ENCODE measurements at places on chromosomes 3 and 15.

GRCh38 chr15:76197703-76198455 is 113.4 kb downstream of the ETFA start:
- DNase-seq: no peak

GRCh38 chr3:149197669-149198068 is 24.0 kb downstream of the CP start:
- no peak for DNase-seq

- DNase-seq: no peak
These were observed 224.7 kb upstream of the SATB1 start for GRCh38 chr3:18649666-18650363.

DNA sequence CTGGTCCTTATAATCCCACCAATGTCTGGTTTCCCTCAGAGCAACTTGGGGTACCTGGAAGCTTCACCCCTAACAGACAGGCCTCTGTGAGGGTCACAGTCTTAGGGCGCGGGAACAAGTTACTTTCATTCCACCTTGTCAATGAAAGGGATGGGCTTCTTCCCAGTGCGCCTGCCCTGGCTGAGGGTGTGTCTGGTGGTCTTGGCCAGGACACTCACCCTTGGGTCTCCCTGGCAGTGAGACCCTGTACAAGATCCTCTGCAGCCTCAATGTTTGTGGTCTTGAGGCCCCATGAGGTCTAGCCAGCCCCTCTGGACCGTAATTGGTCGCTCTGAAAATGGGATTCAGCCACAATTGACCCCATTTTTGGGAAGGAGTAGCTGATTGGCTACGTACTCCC is 40.2 kb downstream of the SMAD6 start:
- no peak for DNase-seq

- DNase-seq: no peak
These were observed 39.5 kb downstream of the SRPRB start for GRCh38 chr3:133845127-133845526.

GRCh38 chr3:120471643-120472042 is 20.9 kb upstream of the FSTL1 start:
- no peak for DNase-seq

DNA sequence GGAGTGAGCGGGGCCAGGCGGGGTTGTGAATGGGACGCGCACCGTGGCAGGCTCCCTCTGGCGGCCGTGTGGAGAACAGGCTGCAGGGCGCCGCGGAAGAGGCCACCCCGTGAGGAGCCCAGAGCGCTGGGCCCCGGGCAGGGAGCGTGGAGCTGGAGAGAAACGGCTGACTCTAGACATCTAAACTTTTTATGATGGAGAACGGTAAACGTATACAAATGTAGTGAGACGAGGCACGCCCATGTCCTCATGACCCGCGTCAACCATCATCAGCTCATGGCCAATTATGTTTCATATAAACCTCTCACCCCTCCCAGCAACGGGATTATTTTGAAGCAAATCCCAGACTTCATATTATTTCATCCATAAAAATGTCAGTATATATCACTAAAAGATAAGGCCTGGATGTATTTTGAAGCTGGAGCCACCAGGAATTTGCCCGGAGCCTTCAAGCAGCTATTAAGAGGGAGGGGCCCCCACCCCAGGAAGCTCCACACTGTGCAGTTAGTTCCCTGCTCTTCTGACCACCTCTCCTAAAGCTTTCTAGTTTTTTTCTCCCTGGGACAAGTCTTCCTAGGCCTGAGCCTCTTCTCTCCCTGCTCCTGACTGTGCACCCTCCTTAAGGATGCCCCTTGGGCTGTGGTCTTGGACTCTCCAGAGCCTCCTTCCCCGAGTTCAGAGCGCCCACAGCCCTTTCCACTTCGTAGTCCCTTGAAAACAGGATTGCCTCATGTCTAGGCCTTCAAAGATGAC is 149.5 kb downstream of the SMAD6 start:
- DNase-seq: peak; percentile 85

DNA sequence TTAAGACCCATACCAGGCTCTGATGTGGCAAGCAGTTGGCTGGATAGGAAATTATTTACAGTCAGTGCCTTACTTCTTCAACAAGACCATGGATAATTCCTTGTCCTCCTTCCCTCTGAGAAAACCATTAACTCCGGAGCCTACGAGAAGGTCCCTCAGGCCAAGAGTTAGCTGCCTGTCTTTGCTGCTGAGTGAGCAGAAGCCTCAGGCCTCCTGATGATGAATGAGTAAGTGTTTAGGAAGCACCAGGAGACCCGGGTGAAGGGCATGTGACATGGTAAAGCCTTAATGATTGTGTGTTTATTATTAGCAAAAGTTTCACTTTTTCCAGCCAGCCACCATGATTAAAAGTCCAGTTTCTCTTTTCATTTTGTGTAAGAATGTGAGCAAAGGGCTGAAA is 174.9 kb upstream of the TOPAZ1 start:
- DNase-seq: no peak

DNA sequence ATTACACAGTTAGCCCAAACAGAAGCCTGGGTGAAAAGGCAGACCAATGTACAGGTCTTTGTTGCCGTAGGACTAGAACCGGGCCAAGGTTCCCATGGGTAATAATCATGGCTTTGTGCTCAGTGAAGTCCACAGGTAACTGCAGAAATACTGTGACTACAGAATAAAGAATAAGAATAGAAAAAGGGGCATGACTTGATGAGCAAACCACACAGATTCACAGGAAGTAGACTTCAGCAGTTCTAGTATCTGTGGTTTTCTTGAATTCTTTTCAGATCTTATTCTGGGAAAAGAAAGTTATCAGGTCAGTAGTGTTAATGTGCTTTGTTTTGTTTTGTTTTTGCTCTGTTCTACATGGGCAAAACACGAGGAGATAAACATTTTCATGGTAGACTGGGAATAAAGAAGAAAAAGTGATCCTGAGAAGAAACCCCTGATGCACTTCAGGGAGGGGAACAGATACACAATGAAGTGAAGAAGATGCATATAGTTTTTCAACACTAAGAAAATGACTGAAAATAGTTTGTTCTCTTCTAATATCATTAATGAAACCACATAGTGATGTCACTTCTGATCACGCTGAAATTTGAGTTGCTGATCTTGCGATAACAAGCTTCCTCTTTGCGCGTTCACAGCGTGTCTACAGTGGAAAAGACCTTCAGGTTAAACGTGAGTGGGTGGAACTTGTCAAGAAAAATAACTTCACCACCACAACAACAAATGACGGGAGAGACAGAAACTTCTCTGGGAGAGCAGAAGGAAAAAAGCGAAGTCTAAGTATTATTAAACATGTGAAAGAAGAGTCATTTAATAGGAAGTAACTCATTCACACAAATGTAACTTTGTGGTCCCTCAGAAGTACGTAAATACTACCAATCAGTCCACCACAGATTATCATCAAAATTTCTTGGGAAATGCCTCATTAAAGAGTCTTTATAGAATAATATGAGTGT is 315.8 kb upstream of the SATB1 start:
- no peak for DNase-seq

DNA sequence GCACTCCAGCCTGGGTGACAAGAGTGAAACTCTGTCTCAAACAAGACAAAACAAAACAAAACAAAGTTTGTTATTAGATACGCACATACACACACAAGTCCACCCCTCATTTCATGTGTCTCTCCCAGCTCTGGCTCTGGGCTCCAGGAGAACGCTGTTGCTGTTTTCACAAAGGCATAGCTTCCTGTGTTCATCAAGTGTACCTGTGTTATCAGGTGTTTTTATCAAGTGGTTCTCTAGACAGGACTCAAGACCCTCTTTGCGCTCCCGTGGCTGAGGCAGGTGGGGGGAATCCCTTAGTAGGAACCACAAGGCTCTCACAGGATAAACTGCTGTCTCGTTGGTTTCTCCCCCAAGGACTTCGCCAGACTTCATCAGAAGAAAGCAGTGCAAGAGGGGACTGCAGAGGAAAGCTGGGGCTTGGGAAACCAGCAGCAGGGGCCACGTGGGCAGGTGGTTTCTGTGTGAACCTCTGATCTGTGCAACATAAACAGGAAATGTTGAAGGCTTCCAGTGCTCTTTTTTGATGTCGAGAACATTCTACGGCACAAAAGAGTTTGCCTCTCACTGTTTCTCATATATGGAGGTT is 6.9 kb upstream of the PPP1R2 start:
- no peak for DNase-seq

DNA sequence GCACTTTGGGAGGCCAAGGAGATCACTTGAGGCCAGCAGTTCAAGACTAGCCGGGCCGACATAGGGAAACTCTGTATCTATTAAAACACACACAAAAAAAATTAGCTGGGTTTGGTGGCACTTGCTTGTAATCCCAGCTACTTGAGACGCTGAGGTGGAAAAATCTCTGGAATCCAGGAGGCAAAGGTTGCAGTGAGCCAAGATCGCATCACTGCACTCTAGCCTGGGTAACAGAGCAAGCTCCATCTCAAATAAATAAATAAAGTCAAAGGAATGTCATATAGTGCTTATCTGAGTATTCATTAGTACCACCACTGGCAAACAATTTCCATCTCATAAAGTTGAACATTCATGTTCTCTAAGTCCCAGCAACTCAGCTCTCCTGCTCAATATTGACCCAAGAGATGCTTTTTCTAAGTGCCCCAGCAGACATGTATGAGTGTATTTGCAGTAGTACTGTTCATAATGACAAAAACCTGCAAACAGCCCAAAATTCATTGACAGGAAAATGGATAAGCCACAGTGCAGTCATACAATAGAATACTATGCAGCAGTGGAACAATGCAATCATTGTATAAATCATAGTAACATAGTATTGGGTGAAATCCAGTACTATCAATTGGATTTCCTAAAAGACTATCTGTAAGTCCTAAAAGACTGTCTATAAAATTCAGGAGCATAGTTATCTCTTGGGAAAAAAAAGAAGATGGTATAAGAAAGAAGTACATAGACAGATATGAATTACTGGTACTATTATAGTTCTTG is 751.5 kb upstream of the LMCD1 start:
- DNase-seq: no peak

DNA sequence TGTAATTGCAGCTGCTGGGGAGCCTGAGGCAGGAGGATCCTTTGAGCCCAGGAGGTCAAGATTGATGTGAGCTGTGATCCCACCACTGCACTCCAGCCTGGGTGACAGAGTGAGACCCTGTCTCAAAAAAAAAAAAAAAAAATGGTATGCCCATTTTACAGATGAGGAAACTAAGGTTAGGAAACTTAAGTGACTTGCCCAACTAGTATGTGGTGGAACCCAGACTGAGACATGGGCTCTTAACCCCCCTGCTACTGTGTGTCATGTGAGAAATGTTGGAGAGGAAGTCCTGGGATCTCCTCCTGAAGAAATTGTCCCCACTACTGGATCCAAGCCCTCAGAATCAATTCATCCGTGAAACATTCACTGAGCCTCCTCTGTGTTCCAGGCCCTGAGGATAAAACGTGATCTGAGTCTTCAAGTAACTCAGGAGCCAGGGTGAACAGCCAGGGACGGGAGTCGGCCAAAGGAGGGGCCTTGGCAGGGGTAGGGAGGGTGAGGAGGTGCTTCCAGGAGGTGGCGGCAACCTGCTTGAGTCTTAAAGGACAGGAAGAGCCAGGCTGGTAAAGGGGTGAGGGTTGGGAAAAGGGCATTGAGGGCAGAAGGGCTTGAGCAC is 19.6 kb upstream of the RNU6-1 start:
- DNase-seq: no peak

DNA sequence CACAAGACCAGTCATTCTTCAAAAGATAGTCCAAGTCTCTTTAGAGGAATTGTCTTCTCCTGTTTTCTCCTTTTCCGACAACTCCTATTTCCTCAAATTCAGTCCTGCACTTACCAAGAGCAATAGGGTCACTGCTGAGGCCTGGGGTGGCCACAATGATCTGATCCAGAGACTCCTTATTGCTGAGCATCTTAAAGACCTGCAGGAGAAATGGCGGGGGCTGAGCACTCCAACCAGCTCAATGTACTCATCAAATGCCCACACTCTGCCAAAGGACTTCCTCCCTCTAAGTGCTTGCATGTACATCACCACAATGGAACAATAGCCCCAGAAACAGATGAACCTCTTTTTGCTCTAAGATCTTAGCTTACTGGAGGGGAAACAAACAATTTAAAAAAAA is 9.6 kb downstream of the UBL7 start:
- DNase-seq: no peak

GRCh38 chr15:42182328-42182886 is 25.7 kb downstream of the VPS39 start:
- no peak for DNase-seq

DNA sequence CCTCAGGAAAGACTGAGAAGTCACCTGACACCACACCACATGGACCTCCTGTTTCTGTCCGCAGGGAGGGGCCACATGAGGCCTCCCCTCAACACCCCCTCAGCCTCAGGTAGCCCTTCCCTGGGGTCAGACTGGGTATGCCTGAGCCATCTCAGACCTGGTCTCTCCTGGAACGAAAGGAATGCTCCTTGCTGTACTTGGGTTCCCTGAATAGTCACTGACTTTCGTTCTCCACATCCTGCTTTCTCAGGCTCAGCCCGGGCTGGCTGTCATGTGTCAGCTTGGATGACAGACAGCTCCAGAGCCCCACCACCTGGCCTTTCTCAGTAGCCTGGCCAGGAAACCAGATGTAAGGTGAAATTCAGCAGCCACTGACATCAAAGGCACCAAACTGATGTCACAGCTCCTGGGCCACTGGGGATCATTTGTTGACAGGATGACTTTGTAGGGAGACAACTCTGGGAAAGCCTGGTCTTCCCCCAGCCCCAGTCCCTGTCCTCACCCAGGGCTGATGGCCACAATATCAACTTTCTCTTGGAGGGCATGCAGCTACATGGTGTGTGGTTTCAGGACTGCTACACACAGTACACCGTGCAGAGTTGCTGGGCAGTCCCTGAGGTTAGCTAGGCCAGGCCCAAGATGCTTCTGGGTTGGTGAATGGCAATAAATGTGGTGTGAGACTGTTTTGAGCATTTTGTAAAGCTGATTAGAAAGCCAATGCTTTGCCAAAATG is 141.4 kb upstream of the MRPS22 start:
- no peak for DNase-seq

- no peak for DNase-seq
These were observed 24.7 kb downstream of the XPC start for GRCh38 chr3:14153663-14154062.

DNA sequence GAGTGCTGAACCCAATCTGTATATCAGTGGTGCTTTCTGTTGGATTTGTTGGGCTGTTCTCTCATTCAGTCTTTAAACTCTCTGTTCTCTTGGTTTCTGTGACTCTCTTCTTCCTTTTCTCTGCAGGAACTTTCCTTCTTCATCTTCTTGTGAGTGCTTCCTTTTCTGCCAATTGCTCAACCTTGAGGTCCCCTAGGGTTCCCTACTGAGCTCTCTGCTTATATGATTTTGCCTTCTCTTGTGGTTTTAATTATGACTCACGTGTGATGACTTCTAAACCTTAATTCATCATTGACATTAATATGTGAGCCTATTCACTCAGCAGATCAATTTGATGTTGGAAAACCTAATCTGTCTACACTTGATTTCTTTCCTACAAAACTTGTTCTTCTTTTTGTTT is 39.4 kb downstream of the MOBP start:
- DNase-seq: no peak

- no peak for DNase-seq
These were observed 527.6 kb downstream of the DIPK2A start for GRCh38 chr3:144499001-144499930.

DNA sequence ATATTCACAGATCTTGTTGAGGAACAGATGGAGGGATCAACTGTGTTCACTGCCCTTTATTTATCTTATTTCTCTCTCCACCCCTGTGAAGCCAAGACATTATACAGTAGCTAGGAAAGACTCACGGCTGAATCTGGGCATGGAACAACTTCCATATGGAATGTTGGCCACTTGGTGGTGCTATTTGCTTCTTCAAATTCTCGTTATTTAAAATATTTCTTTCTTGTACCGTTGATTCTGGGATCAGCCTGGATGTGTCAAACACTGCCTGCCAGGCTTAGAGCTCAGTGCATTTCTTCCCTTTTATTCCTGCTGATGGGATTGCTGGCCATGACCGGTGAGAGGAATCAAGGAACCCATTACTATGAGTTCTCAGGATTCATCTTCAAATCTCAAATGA is 17.5 kb upstream of the GASK1A start:
- DNase-seq: peak; percentile 80

Measured in muscle of arm (tissue), 14 donors.